ENCODE measurements at places on chromosomes 11 and 22.

GRCh38 chr22:50641696-50642607 is 14.0 kb upstream of the ARSA start:
- no peak for DNase-seq

DNA sequence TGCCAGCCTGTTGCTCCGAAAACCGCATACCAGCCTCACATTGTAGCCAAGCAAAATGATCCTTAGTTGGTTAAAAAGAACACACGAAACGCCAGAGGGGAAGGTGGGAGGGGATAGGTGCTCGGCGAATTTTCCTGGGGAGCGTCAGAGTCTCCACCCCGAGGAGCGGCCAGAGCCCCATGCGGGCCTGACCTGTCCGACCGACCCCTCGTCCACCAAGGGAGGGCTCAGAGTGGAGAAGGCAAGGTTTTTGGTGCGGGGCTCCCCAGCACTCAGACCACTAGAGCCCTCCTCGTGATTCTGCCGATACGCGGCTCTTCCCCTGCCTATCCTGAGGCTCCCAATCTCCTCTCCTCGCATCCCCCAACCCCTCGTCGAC is 39.6 kb downstream of the DIXDC1 start:
- peak; percentile 83 for DNase-seq

- no peak for DNase-seq
Measured at GRCh38 chr11:134975866-134976376, 563.9 kb upstream of the B3GAT1 start.

GRCh38 chr22:38111925-38112355 is 1.5 kb upstream of the BAIAP2L2 start:
- no peak for DNase-seq

GRCh38 chr11:32586576-32587190 is 3.1 kb downstream of the EIF3M start:
- DNase-seq: peak; percentile 40

- no peak for DNase-seq
Measured at GRCh38 chr11:33695051-33695566, 5.5 kb downstream of the C11orf91 start.

GRCh38 chr11:121886996-121887395 is 229.0 kb downstream of the BLID start:
- DNase-seq: no peak

DNA sequence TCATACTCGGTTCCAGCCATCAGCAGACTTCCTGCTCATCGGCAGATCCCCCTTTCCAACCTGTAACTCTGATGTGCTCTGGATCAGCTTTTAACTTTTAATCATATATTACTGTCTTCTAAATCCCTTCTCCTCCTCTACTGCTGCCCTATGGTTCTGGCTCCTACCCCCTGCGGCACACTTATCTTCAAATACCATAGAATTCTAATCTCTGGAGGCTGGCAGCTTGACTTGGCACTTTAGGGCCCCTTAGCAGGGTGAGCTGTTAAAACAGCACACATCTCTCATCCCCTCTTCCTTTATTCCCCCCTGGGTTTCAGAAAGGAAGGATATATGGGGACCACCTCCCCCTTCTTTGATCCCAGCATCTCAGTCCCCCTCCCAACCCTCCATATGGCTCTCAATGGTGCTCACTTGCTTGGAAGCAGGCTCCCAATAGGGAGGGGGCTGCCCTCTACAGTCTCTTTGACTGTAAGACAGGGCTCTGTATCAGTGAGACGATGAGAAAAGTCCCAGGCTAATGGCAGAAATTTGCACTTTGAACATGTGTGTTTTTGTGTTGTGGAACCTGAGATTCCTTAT is 4.4 kb upstream of the CNTF start:
- DNase-seq: no peak

- peak; percentile 66 for DNase-seq
Measured at GRCh38 chr22:46815896-46816731, 53.7 kb downstream of the TBC1D22A start.

GRCh38 chr11:93842034-93842433 is 8.4 kb downstream of the VSTM5 start:
- no peak for DNase-seq

DNA sequence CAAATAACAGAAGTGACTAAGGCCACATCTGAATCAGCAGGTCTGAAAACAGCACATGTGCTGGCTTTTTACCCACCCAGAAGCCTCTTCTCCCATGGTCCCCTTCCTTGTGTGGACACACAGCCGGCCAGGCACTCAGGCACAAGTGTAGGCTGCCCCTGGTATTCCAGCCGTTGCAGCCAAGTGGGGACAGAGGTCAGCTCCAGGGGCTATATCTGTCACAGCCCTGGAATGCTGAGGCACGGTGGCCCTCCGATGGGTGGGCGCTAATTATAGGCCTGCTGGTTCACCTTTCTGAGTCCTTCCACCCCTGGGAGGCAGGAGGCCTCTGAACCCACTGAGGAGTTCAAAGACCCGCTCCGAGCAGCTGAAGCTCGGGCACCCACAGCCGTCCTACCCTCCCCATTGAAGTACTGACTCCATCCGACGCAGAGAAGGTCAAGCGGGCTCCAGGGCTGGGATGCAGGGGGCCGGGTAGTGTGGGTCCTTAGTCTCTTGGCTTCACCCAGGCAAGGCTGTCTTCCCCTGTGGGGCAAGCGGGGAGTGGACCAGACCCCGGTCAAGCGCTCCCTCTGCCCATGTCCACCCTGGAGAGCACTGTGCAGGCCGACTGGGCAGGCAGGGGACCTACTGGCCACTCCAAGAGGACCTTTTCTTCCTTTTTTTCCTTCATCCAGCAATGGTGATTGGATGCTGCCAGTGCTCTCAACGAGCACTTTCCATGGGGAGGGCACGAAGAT is 14.3 kb downstream of the FGF3 start:
- no peak for DNase-seq

DNA sequence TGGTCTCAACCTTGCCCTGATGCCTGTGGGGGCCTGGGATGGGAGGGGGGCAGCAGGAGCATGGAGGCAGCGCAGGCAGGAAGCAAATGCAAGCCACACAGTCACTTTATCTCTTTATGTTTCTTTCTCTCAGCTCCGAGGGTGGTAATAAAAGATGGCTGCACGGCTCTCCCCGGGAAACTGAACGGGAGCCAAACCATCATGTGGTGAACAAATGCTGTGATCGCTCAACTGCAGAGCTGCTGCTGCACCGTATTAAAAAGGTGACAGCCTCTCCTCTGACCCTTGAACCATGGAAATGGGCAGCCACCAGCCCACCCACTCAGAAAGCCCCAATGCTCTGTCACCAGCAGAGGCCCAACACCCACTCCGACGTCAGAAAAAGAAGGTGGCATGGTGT is 110.0 kb downstream of the TIMP3 start:
- peak; percentile 2 for DNase-seq

- DNase-seq: no peak
Measured at GRCh38 chr22:33315954-33316353, 257.8 kb upstream of the SYN3 start.

GRCh38 chr11:20739577-20739976 is 70.2 kb downstream of the NELL1 start:
- no peak for DNase-seq

GRCh38 chr11:115623021-115623451 is 118.8 kb upstream of the CADM1 start:
- DNase-seq: peak; percentile 92

- peak; percentile 89 for DNase-seq
Measured at GRCh38 chr11:43735961-43736360, 55.4 kb downstream of the HSD17B12 start.

- no peak for DNase-seq
Measured at GRCh38 chr11:58429273-58429672, 1.4 kb upstream of the OR5B2 start.

DNA sequence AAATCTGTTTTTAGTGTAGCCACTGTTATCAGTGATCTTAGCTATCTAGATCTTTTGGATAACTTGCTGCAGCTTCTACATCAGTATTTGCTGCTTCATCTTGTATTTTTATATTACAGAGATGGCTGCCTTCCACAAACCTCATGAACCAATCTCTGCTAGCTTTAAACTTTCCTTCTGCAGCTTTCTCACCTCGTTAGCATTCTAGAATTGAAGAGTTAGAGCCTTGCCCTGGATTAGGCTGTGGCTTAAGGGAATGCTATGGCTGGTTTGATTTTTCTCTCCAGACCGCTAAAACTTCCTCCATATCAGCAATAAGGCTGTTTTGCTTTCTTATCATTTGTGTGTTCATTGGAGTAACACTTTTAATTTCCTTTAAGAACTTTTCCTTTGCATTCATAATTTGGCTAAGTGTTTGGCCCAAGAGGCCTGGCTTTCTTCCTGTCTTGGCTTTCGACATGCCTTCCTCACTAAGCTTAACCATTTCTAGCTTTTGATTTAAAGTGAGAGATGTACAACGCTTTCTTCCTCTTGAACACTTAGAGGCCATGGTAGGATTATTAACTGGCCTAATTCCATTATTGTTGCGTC is 51.9 kb downstream of the LDLRAD3 start:
- DNase-seq: no peak

GRCh38 chr11:129960216-129961214 is 42.1 kb downstream of the PRDM10 start:
- peak; percentile 92 for DNase-seq

DNA sequence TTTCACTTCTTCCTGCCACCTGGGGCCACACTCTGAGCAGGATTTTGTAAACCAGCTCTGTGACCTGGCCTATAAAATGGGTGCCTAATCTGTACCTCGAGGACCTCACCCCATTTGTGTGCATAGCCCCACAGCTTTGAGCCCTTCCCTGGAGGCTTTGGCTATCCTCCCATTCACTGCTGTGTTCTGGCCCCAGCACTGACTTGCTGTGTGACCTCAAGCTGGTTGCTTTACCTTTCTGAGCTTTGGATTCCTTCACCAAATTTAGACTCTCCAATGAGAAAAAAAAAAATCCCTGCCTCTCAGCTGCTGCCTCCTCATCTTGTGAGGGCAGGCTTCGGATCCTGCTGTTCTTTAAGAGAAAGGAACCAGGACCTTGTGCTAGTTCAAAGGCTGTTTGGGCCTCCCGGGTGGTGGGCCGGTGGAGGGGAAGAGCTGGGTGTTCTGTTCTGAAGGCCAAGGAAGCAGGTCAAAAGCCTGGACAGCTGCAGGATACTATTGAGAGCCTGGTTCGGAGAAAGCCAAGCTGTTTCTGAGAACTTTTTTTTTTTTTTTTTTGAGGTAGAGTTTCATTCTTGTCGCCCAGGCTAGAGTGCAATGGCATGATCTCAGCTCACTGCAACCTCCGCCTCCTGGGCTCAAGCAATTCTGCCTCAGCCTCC is 1.1 kb upstream of the PYGM start:
- DNase-seq: no peak

GRCh38 chr11:112293614-112294013 is 33.0 kb upstream of the PLET1 start:
- no peak for DNase-seq

- no peak for DNase-seq
Measured at GRCh38 chr22:44383064-44383575, 70.4 kb upstream of the SHISAL1 start.

- no peak for DNase-seq
Measured at GRCh38 chr11:20156876-20157613, 3.2 kb downstream of the DBX1 start.

DNA sequence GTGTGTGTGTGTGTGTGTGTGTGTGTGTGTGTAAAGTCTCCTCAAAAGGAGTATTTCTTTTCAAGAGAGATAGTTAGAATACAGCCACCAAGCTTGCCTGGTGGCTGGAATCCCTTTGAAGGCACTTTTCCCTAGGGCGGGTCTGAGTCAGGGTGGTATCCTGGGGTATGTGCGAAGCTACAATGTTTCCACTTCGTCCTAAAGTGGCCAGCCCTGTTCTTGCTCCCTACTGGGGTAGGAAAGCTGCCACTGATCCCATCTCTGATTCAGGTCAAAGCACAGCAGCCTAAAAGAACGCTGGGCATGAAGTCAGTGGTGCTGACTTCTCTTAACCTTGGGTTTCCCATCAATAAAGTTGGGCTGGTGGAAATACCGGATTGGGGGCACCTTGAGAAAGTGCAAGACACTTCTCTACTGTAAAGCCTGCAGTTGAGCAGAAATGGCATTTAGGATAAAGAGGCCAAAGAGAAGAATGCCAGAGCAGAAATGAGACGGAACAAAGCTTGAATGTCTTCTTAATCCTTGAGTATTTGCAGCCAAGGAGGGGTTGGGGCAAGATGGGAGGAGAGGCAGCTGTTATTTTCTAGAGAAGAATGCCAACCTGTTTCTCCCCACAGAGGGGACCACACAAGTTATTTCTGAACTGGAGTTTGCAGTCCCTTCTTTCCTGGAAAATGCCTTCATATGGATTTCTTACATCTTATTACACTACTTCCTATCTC is 35.3 kb downstream of the ZNRF3 start:
- no peak for DNase-seq

- no peak for DNase-seq
Measured at GRCh38 chr11:65785319-65786007, 1.4 kb upstream of the OVOL1 start.

GRCh38 chr11:80034801-80035200 is 594.0 kb upstream of the TENM4 start:
- DNase-seq: peak; percentile 9

GRCh38 chr22:31639436-31640039 is 22.5 kb downstream of the PISD start:
- no peak for DNase-seq

GRCh38 chr11:64234647-64235379 is 429 bp downstream of the VEGFB start:
- peak; percentile 37 for DNase-seq

DNA sequence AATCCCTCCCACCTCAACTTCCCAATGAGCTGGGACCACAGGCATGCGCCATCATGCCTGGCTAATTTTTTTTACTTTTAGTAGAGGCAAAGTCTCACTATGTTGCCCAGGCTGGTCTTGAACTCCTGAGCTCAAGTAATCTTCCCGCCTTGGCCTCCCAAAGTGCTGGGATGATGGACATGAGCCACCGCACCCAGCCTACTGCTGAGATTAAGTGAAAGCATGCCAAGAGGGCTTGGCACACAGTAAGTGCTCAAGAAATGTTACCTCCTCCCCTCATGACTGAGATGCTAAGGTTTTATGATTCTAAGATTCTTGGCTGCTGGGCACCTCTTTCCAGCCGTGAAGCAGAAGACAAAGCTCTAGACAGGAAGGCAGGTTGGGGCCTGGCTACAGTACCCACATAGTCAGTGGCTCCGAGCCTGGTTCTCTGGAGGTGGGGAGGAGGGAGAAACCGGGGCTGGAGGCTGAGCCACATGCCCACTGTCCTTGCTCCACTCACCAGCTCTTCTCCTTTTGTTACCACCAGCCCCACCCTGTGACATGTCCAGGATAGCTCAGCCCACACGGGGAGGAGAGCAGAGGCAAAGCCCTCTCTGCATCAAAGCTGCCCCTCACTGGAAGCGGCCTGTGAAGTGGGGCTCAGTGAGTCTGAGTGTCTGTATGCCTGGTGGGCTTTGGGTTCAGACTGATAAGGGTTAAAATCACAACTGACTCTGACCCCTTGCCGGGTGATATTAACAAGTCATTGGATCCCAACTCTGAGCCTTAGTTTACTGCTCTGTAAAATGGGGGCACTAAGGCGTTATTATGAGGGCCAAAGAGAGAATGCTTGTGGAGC is 12.9 kb downstream of the ARHGEF17 start:
- peak; percentile 73 for DNase-seq

DNA sequence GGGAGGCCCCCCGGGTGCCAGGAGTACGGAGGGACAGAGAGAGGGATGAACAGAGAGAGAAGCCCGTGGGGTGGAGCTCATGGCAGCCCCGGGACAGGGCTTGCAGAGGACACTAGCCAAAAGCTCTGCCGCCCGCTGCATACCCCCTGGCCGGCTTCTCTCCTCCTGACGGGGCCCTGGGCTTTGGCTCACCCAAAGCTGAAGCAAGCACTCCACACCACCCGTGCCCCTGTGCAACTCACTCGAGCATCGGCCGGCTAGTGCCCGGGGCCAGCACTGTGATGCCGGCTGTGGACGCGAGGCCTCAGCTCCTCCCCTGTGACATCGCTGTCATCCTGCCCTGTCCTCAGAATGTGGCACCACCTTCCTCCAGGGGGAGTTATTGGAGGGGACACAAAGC is 429.6 kb downstream of the BRD1 start:
- no peak for DNase-seq

Measured in M059J (cell line).